Osteoblast (primary cell): ENCODE measurements at places on chromosomes 5 and 9. TPM values are rescaled to one million over a fixed set of nuclear protein-coding genes. Genes with fewer than 3 reads are reported as not detected.

- DNase-seq, result no peak
Observed at GRCh38 chr5:100402071-100402470, 133.1 kb upstream of the FAM174A start.

GRCh38 chr9:86983620-86984259, 36.4 kb upstream of the GAS1 start:
- peak; percentile 60 for DNase-seq

DNA sequence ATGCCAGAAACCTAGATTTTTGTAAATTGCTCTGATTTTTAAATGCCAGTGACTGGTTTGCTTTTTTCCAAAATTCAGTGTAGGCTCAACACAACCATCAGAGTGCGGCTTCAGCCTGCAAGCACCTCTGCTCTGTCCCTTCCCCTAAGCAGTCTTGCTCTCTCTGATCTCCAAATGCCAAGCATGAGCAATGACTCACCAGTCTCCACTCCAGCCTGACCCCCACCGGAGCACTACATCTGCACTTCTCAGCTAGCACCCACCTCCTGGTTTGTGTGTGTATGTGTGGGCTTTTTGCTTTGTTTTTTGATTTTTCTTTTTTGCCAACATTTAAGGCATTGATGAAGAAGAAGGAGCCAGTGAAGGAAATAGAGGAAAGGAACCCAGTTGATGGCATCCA, 61.4 kb upstream of the ADRA1B start:
- DNase-seq, result no peak

- DNase-seq, result no peak
Observed at GRCh38 chr9:134590240-134591081, 51.1 kb upstream of the COL5A1 start.

DNA sequence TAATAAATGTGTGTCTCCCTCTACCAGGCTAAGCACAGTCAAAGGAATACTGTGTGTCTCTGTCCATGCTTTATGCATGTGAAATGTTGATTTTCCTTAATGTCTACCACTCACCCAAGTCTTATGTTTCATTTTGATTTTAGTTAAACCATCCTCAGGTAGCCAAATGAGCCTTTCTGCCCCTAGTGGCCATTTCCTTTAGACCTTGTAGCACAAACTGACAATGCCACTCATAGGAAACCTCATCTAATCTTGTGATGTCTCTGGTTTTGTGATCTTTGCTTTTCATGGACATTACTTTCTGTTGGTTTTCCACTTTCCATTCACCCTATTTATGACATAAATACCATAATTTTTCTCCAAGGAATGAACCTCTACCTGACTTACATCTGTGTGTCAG, 820.8 kb downstream of the MAT2B start:
- no peak for DNase-seq

Gene ANKRD18B
- total RNA-seq, result 0.59 TPM in 1 of 2 replicates, not detected in the other

Gene KCNV2
- total RNA-seq, result not detected in 2 replicates

Gene PRSS3
- 2.2 and 3.5 TPM in 2 replicates for total RNA-seq

Gene INPP5E
- 7.4 and 8.3 TPM in 2 replicates for total RNA-seq

Gene NUTM2G
- total RNA-seq, result not detected in 2 replicates
